ENCODE measurements at places on chromosomes 5 and 9.

DNA sequence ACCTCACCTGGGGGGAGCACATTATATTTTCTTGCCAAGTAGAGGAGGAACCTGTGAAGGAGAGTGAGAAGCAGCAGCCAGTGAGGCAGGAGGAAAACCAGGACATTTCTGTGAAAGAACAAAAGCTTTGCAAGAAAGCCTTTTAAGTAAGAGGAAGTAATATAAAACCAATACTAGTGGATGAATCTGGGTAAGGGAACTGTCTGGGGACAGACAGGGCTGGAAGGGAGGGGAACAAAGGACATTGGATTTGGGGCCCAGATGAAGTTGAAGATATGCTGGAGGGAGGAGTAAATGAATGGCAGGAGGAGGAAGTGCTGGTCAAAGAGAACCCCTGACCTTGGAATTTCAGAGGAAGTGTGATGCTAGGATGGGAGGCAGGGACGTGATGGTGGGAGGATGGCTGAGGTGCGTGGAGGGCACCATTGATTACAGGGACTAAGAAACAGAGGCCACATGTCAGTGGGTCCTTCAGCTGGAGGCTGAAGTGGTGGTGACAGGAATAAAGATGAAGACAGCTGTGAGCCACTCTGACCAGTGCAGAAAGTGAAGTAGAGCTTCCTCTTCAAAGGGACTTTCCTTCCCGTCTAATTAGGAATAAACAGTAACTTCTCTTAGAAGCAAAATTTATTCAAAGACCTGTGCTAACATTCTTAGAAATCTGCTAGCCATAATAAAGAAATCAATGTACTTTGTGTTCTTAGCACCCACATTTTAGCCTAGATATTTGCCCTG is 43.5 kb upstream of the FABP6 start:
- DNase-seq = no peak

DNA sequence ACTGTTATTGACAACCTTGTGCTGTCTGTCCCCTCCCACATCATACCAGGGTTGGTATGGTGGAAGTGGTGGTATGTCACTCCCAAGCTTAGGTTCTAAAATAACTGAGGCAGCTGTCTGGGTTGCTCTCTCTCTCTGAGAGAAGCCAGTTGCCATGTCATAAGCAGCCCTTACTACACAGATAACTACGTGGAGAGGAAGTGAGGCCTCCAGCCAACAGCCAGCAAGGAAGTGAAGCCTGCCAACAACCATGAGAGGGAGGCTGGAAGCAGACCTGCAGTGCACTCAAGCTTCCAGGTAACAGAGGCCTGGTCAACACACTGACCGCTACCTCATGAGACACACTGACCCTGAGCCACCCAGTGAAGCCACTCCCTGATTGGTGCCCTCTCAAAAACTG is 18.6 kb downstream of the CTNNAL1 start:
- no peak for DNase-seq

DNA sequence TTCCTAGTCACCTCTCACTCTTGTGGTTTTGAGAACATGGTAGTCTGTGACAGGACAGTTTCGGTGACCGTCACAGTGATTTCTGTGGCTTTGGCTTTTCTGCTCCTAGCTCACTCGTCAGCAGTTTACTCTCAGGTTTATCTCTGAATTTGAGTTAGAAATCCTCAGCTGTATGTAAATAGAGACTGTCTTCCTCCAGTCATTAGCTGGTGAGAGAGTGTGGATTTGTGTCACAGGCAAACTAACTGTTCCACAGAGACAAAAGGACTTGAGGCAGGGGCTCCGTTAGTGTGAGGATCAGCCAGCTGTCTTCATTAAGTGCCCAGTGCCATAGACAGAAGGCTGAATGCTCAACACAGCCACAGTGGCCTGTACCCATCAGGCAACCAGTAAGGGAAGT is 131.4 kb downstream of the CD180 start:
- DNase-seq = no peak

- no peak for DNase-seq
Measured at GRCh38 chr9:74771672-74772071, 116.0 kb downstream of the TRPM6 start.

DNA sequence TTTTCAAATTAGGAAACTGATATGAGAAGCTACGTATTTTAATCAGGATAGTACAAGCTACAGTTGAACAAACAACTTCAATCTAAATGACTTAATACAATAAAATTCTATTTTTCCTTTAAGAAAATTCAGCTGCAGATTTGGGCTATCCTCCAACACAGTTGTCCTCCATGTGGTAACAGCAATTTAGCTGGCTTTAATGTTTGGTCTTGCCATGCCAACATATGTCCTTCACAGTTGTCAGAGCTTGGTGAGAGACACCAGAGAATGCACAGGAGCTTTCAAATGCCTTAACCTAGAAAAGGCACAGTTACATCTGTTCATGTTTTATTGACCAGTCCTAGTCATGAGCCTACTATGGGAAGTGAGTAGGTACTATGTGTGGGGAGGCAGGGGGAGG is 10.8 kb downstream of the FAM174A start:
- no peak for DNase-seq

Measured in stimulated activated CD8-positive, alpha-beta memory T cell treated with anti-CD3 and anti-CD28 coated beads, Interleukin-15, amount 100 ng/mL, for 4 hours (primary cell).